DMS79 (cell line): ENCODE measurements at places on chromosomes 12 and 14.

GRCh38 chr12:67928621-67929383 is 60.4 kb upstream of the IFNG-AS1 start:
- DNase-seq: no peak

DNA sequence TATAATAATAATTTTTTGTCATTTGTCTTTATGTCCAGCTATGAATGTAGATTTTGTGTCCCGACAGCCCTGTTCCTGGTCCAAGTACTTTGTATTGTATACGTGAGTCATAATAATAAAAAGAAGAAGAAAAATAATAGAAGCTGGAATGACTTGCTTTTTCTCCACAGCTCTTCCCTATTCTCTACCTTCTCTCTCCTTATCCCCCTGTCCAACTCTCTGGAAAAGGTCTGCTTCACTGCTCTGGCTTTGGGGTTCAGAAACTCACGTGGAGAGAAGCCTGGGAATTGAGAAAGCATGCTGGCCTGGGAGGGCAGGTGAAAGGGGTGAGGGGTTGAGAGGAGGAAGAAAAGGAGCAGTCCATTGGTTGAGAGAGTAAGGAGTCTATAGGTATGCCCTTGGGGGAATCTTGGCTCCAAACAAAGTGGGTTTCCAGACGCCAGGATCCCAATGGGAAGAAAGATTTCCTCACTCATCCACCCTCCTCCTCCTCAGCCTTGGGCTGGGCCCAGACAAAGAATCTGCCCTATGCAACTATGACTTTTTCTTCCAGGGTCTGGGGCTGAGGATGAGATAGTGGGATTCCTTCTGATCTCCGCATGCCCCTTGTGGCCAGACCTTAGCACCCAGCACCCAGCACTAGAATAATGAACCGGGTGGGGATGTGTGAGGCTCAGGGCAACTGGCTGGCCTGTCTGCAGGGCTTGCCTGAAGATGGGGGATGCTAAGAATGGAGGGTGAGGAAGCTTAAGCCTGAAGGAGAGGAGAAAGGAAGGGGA is 4.0 kb downstream of the HOXC8 start:
- DNase-seq: no peak

DNA sequence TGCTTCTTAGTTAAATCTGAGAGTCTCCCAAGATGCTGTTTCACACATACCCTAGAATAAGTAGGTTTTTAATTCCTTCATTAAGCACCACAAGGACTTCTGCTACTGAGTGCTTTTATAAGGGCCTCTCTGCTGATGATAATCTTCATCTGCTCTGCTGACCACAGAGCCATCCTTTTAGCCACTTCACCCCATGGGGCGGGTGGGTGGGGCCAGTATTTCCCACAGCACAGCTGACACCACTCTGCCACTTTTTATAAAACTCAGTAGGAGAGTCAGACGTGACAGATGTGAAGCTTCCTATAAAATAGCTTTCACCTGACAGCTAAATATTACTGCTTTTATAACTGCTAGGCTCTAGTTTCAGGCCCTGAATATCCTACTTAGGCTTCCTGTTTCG is 20.3 kb downstream of the FCF1 start:
- DNase-seq: no peak

DNA sequence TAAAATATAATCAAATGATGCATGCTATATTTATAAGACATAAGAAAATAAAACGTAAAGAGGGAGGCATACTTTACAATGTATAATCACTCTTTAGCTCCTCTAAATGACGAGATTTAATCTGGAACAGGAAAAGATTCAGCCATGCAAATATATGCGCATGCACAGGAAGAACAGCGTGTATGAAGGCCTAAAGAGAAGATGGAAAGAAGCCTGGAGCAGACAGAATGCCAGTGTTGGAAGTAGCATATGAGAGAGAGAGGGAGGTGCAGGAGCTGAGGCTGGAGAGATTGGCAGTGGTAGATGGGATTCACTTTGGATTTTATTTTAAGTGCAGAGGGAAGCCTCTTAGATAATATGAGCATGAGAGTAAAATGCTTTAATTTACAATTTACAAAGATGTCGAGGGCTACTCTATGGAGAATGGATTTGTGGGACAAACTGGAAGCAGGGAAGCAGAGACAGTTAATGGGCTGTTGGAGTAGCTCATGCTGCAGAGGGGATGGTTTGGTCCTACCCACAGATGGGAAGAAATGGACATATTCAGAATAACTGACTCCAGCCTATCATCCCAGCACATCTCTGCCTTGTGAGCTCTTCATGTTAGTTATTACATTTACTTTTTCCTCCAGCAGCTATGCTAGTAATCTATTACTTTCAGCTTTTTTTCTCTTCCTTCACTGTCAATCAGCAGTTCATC is 411.1 kb downstream of the TMTC2 start:
- DNase-seq: no peak

- DNase-seq: no peak
These were observed 472.8 kb upstream of the PRICKLE1 start for GRCh38 chr12:43062201-43062895.

GRCh38 chr14:54730156-54730961 is 163.4 kb downstream of the SAMD4A start:
- DNase-seq: no peak

- DNase-seq: no peak
These were observed 1.6 kb upstream of the KRT74 start for GRCh38 chr12:52575256-52575655.

- DNase-seq: no peak
These were observed 189.2 kb downstream of the DAD1 start for GRCh38 chr14:22399776-22400175.

DNA sequence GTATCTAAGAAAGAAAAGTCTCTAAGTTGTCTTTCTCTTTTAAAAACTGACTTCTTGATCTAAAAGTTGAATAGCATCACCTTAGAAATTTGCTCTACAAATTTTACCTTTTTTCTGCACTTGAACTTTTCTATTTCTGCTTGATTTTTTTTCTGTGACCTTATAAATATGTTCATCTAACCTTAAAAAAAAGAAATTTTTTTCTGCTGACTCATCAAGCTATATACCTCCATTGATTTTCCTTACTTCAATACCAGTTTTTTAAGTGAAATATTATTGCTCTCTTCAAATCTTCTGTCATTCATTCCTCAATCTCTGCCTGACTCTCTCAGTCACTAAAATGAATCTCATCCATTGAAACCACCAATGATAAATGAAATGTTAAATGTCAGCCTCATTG is 910.1 kb downstream of the GALC start:
- no peak for DNase-seq

DNA sequence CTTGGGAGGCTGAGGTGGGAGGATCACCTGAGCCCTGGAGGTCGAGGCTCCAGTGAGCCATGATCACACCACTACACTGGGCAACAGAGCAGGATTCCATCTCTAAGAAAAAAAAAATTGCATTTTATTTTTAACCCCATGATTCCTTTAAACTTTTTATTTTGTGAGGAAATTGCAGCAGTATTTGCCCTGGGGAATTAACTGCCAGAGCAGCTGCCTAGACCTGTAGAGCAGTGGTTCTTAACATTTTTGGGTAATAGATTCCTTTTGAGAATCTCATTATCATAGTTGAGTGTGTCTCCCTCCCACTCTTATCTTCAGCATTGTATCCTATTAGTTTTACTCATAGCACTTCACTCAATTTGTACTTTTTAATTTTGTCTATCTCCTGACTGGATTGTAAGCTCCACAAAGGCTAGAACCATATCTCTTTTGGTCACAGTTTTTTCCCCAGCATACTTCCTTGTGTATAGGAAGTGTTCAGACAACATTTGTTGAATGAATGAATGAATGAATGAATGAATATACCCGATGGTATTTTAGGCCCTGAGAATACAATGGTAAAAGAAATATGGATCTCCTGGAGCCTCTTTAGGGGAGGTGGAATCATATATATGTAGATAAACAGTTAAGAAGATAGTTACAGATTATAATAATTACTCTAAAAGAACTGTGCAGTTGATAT is 40.6 kb downstream of the BRMS1L start:
- DNase-seq: no peak

DNA sequence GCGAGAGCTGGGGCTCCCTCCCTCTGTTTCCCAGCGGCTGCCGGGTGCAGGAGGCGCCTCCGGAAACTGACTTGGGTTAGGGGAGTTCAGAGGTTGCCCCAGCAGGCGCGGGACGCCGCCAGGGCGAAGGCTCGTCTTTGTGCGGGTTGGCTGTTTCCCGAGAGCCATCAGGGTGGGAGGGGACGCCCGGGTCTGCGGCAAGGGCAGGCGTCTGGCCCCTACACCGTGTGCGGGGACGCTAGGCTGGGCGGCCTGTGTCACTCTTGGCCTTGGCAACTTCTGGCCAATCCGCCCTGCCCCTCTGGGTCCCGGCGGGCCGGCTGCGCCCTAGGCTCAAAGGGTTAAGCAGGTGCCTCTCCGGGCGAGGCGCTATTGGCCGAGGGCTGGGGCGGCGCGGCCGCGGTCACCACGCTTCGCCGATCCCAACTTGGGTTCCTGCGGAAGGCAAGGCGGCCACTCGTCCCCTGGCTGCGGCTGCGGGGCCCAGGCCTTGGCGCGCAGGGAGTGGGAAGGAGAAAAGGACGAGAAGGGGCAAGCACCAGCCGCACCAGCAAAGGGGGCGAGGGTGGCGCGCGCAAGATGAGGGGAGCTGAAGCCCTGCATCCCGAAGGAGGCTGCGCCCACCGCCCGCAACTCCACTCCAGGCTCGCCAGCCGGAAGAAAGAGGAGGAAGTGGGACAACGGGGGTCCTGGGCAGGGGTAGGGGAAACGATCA is 5.6 kb upstream of the NPAS3 start:
- DNase-seq: no peak

DNA sequence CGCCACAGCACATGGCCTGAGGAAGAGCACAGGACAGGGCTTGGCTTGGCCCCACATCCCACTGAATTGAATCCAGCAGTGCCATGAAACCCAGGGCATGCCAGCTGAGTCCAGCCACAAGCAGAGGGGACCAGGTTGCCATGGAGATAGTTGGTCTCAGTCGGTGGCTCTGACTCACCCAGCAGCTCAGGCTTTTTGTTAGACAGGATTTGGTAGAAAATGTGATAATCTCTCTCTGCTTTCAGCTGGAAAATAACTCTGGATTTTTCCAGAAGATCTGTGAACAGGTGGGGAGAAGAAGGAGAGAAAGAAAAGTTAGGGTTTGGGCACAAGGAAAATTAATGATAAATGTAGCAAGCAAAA is 4.8 kb downstream of the MYH7 start:
- peak; percentile 35 for DNase-seq

- DNase-seq: no peak
These were observed 400.9 kb upstream of the PDE3A start for GRCh38 chr12:19967431-19967830.

- DNase-seq: peak; percentile 53
These were observed 5.8 kb downstream of the CCNB1IP1 start for GRCh38 chr14:20327005-20327869.

DNA sequence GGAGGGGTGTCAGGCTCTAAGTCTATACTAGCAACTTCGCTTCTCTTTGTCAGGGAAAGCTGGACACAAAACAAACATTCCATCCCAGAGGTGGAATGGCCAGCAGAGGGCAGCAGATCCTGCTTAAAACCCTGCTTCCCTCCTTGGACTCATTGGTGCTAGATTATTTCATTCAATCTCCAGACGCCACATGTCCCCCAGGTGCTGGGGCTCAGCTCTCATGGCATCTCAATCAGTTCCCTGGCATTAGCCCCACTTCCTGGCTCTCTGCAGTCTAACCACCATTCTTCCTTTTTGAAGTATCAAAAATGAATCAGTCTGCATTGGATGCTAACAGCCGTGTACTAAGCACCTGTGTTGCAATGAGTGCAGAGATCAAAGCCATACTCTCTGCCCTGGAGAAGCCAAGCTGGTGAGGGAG is 8.1 kb upstream of the PPP1R1A start:
- no peak for DNase-seq

GRCh38 chr14:103830511-103831270 is 16.7 kb downstream of the PPP1R13B start:
- no peak for DNase-seq

- DNase-seq: no peak
These were observed 45.8 kb downstream of the SLCO1C1 start for GRCh38 chr12:20740972-20741371.

DNA sequence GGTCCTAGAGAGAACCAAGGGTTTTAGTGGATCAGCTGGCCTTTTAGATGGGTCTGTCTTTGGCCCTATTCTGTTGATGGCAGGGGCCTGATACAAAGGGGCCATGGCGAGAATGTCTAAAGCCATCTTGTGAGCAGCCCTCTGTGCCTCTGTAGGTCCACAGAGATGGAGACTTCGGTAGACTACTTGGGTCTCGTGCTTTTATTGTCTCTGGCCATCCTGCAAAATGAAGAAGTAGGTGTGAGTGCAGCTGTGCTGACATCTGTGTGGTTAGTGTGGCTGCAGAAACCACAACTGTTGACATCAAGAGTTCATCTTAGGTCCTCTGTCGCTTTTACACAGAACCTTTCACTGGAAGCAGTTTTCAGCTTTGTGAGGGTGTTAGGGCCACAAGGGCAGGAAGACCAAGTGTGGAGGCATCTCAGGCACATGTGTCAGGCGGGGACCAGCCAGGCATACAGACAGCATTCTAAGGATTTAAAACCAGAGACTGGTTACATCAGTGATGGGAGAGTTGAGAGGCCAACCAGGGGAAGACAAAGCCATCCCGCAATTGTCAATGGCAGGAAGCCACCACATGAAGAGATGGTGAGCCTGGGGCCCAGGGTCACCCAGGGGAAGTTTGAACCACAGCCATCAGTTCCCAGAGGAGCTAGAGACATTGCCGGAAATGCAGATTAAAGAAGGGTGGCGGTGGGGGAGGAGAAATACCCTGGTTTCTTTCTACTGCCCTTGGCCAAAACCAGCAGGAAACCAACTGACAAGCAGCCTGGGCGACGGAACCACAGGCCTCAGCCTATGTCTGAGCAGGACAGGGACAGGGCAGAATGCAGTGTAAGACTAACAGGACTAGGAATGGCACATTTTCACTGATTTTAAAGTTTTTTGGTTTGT is 13.0 kb upstream of the TPCN1 start:
- no peak for DNase-seq

- DNase-seq: no peak
These were observed 3.1 kb upstream of the CCDC88C start for GRCh38 chr14:91420686-91421085.

GRCh38 chr14:69464829-69465228 is 19.7 kb upstream of the PLEKHD1 start:
- no peak for DNase-seq

DNA sequence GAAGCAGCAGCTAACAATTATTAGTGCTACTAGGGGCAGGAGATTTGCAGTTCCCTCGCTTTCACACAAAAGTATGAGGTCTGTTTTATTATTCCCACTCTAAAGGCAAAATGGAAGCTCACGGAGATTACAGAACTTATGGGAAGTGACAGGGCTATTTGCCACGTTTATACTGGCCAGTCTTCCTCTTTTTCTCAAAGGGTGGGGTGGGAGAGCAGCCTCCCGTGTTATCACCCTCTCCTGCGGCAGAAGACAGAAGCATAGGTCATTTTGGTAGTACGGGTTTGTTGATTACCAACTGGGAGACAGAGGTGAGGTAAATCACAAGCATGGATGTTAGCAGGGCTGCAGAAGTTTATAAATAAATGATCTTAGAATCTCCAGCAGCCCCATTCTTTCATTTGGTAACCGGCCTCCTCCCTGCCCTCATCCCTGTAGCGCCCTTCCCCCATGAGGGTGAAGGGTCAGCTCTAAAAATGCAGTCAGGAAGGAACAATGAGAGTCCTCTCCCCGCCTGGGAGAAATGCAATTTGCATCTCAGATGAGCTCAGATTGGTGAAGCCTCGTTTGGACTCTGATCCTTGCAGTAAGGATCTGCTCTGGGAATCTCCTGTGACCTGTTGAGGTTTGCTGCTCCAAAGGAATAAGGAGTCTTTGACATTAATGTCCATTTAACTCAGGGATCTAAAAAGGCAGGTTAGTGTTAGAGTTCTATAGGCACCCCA is 44.7 kb upstream of the SINHCAF start:
- peak; percentile 15 for DNase-seq

- DNase-seq: no peak
These were observed 10.5 kb downstream of the PRKAB1 start for GRCh38 chr12:119678459-119678858.

GRCh38 chr14:23602181-23603095 is 23.8 kb upstream of the JPH4 start:
- DNase-seq: no peak
